ENCODE measurements at places on chromosomes 7 and 10.

DNA sequence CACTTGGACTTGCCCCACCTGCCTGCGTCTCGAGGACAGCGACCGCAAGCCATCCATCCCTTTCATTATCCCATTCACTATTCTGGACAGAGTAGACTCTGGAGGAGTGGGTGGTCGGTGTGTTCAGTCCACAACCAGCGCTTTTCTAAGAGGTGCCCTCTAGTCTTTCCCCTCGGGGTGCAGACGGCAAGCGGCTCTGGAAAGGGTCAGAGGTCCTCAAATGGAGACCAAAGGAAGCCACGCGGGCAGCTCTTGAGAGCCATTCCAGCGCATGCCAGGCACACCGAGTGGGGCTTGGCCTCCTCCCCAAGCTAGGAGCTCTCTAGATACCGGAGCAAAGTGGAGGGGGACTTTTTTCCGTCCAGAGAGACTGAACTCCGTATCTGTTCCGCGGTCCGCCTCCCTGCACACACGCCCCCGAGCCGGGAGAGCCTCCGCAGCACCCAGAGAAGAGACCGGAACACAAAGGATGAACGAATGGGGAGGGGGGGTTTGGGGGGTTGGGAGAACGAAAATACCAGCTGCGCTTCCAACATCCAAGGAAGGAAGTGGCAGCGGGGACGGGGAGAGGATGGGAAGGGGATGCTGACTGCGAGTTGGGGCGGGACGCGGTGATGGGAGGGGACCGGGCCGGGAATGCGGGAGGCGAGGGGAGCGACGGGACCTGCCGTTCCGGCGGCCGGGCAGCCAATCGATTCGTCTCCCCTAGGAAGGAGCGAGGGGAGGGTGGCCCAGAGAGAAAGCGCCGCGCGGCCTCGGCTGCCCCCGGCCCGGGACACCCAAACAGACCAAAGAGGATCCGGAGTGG, 515 bp downstream of the GSDME start:
- DNase-seq: no peak

GRCh38 chr7:100837099-100837836, 9.9 kb upstream of the EPHB4 start:
- peak; percentile 48 for DNase-seq

DNA sequence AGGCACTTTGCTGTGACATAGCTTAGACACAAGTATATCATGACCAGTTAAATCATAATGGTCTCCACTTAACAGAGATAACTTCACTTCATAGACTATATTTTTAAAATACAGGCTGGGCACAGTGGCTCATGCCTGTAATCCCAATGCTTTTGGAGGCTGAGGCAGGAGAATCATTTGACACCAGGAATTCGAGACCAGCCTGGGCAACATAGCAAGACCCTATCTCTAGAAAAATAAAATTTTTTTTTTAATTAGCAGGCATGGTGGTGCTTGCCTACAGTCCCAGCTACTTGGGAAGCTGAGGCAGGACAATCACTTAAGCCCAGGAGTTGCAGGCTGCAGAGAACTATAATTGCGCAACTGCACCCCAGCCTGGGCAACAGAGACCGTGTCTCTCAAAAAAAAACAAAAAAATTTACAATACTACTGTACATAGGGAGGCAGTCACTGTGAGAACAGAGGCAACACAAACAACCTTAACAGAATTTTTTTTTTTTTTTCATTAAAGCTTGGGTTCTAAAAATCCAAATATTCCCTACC, 105.1 kb downstream of the USP6NL start:
- DNase-seq: no peak

DNA sequence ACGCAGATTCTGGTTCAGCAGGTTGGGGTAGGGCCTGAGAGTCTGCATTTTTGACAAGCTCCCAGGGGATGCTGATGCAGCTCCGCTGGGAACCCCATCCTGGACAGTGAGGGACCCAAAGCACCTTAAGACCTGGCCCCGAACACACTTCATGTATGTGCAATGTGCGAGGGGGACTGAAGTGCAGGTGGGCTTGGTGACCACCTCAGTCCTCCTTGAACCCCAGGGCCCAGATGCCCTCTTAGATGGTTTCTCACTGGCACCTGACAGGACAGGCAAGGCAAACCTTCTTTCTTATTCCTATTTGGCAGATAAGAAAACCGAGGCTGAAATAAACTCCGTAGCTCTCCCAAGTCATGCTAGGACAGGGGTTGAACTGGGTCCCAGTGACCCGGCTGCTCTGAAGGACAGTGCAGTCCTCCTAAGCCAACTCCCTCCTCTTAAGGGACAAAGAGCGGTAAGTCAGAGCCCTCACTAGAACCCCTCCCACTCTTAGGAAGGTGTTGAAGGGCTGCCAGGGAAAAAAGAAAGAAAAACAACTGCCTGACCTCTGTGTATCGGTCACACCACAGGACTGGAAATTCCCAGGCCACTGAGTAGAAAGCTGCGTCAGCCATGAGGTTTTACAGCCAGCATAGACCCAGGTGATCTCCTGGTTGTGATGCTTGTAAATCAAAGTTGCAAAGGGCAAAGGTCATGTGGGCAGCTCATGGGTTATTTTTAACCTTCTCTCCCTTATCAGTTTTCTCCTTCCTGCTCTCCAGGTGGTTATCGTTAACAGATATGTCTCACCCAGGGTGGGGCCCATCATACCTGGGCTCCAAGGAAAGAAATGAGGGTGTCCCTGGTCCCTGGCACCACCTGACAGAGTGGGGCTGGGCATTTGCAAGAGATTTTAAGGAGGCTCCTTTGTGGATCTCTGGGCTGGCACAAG, 90.9 kb upstream of the SMNDC1 start:
- DNase-seq: no peak

DNA sequence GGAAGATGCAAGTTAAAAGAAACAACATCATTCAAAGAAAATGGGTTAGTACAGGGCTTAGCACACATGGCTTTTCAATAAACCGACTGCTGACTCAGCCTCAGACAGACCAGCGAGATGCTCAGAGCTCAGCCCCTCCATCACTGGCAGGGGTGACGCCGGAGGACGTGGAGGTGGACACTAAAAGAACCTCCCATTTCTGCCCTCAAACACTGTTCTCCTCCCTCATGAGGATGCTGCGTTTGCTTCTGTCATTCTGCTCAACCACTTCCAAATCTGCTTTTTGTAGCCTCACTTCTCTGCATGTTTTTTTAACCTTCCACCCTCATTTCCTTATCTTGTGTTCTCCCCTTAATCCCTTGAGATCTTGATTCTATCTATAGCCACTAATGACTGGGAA, 15.3 kb downstream of the DENND11 start:
- DNase-seq: no peak

GRCh38 chr7:55963584-55964168, 709 bp upstream of the NIPSNAP2 start:
- no peak for DNase-seq

DNA sequence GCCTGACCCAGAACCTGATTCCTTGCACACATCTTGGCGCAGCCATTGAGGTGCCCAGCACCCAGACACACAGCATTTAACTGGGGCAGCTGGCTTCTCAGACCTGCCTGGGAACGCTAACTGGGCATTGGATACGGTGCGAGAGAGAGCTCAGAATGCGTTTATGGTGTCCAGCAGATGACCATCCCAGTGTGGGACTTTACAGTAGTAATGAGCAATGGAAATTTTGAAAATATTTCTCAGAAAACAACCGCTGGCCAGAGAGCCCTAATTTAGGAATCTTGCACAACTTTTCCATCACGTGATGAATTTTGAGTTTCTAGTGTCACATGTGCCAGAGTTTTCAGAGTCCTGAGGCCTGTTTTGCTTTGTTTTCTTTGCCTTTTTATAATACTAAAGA, 78.2 kb upstream of the SEC61G start:
- DNase-seq: no peak

- peak; percentile 1 for DNase-seq
Measured at GRCh38 chr7:127514499-127514898, 70.9 kb downstream of the GCC1 start.

DNA sequence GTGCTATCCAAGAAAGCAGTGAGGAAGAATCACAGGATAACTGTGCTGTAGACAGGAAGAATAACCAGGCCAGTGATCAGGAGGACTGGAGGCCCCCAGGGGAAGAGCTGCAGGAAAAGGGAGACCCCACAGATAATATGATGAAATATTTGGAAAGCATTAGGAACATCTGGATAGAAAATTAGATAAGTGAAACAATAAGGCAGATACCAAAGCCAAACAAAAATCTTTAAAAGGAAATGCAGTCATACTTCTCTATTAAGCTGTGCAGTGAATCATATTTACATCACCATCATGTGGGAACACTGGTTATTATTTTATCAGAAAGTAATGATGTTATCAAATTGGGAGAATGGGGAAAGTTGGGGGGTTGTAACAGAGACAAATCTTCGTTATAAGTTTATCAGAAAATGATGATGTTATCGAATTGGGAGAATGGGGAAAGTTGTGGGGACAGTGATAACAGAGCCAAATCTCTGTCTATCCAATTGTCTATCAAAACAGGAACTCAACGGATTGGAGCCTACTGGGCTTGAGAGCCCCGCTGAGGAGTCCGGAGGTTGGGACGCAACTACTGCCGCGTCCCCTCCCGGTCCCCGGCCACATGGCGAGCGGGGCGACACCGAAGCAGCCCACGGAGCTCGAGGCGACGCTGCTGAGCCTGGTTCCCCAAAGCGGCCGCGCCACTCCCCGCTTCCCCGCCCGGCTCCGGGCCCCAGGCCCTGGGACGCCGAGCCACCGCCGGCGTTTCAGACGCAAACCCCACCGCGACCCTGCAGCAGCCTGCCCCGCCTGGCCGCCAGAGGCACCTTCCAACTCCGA, 14.0 kb upstream of the RALA start:
- DNase-seq: no peak

DNA sequence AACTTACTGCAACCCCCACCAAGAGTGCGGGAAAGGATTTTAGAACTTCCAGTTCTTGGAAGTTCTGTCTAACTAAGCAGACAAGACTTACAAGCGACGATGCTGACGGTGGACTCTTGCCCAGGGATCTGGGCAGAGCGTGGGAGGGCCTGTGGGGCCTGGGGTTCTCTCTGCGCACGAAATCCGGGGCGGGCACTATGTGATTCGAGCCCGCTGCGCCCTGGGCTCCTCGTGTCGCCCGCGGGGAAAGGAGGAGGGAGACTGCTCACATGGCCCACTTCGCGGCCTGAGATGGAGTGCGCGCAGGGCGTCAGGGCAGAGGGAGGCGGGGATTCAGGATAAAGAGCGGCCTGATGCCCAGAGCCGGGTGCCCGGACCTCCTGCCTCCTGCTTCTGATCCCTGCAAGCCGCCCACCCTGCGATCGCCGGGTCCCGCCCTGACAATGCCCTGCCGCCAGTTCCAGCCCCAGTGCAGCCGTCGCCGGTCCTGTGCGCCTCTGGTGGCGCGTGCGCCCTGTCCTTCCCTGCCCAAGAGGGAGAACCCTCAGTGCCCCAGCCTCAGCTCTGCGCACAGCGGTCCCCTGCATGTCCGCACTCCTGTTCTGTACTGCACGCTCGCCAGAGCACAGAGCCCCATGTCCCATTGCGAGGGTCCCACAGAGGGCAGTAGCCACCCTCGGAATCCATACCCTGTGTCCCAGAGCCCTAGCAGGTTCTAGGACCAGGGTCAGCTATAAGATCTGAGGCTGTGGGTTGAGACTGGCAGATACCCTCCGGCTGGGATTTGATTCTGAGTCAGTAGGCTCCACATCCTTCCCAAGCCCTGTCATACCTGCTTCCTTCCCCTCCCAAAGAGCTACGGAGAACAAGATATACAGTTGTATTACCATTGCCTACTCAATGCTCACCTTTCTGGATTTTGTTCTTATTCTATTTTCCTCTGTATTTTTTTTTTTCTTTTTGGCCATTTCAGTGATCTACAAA, 99.4 kb upstream of the TMEM106B start:
- DNase-seq: no peak

GRCh38 chr7:142615508-142615907, 133.8 kb upstream of the PRSS1 start:
- no peak for DNase-seq

GRCh38 chr7:151632750-151633515, 113.2 kb upstream of the RHEB start:
- DNase-seq: no peak

- DNase-seq: no peak
Measured at GRCh38 chr10:32622409-32622808, 176.5 kb downstream of the CCDC7 start.

DNA sequence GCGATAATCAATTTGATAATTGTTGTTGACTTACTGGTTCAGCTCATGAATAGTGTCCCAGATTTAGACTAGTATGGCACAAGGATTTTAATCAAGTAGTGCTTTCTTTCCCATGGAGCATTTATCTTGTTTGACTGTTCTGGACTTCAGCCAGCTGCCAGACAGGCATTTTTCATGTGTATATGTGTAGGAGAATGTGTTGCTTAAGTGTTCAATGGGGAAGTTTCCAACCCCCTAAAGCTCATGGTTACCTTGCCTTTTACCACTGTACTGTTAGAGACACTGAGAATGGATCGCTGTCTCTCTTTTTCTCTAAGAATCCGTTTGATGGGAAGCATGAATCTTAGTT, 103.9 kb downstream of the LRRC4 start:
- DNase-seq: no peak

- DNase-seq: no peak
Measured at GRCh38 chr10:2263561-2263960, 526.2 kb upstream of the ADARB2 start.

DNA sequence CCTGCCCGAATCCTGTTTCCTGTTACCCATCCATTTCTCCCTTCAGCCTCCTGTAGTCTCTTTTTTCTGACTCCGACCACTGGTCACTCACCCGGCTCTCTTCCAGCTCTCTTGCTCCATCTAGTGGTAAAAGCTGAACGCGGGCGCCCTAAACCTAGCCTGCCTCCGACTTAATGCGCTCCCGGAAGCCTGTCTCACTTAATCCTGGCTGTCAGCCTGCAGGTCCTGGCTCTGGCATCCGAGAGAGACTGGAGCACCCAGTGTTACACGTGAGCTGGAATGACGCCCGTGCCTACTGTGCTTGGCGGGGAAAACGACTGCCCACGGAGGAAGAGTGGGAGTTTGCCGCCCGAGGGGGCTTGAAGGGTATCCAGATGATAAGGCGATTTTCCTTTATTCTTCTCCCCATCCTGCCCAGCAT, 10.3 kb downstream of the SUMF2 start:
- DNase-seq: peak; percentile 66

GRCh38 chr10:13188593-13188992, 27.2 kb downstream of the MCM10 start:
- DNase-seq: no peak

DNA sequence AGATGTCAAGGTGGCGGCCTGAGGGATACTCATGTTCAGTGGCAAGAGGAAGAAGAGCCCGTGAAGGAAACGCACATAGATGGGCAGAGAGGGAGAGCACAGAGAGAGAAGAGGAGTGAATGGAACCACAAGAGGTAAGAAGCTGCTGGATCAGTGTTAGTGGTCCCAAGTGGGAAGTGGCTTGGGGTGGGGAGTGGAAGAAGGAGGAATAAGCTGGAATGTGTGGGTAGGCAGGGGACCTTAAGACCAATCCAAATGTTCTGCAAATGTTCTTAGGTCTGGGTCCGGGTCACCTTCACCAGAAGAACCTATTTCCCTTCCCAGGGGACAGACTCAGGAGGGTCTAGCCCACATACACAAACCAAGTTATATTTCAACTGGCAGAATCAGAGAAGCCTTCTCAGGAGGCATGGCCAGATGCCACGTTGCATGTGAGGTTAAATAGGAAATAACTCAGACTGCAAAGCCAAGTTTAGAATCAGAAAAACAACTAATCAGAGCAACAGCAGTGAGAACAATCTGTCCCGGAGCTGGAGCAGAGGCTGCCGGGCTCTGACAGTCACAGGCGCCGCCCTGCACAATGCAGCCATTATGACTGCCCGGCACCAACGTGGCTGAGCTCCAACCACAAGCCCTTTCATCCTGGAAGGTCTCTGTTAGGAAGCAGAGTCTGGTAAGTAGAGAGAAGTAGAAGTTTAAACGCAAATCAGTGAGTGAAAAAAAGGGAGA, 78.6 kb upstream of the ARMC3 start:
- DNase-seq: peak; percentile 7

All from NCI-H446 (cell line).